ENCODE measurements at places on chromosomes 4 and X. TPM values are rescaled to one million over a fixed set of nuclear protein-coding genes. Genes with fewer than 3 reads are reported as not detected.
A peak's percentile ranks its signal among the peaks of the same experiment; 100 is the strongest.

The BST1 gene
- total RNA-seq: 5.3 TPM

The TLL1 gene
- total RNA-seq: 4.9 TPM

DNA sequence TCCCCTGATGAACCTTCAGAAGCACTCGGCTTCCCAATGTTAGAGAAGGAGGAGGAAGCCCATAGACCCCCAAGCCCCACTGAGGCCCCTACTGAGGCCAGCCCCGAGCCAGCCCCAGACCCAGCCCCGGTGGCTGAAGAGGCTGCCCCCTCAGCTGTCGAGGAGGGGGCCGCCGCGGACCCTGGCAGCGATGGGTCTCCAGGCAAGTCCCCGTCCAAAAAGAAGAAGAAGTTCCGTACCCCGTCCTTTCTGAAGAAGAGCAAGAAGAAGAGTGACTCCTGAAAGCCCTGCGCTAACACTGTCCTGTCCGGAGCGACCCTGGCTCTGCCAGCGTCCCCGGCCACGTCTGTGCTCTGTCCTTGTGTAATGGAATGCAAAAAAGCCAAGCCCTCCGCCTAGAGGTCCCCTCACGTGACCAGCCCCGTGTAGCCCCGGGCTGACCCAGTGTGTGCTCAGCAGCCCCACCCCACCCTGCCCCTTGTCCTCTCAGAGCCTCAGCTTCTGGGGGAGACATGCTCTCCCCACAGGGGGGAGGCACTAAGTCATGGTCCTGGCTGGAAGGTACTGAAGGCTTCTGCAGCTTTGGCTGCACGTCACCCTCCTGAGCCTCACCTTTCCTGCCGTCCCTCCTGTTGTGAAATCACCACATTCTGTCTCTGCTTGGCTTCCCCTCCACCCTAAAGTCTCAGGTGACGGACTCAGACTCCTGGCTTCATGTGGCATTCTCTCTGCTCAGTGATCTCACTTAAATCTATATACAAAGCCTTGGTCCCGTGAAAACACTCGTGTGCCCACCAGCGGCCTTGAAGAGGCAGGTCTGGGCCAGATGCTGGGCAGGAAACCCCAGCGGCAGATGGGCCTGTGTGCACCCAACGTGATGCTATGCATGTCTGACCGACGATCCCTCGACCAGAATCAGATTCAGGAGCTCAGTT lies 34.7 kb downstream of the NOP14 start:
- no peak for DNase-seq
- H3K27me3 ChIP-seq: no peaks in the 10 kb centered on the region
- H3K27ac ChIP-seq: no peak overlapping the region
- H3K4me3 ChIP-seq: no peak overlapping the region
- peaks cover 25% of the 10 kb centered on the region for H3K4me1 ChIP-seq
- H3K36me3 ChIP-seq: peaks cover 19% of the 10 kb centered on the region

DNA sequence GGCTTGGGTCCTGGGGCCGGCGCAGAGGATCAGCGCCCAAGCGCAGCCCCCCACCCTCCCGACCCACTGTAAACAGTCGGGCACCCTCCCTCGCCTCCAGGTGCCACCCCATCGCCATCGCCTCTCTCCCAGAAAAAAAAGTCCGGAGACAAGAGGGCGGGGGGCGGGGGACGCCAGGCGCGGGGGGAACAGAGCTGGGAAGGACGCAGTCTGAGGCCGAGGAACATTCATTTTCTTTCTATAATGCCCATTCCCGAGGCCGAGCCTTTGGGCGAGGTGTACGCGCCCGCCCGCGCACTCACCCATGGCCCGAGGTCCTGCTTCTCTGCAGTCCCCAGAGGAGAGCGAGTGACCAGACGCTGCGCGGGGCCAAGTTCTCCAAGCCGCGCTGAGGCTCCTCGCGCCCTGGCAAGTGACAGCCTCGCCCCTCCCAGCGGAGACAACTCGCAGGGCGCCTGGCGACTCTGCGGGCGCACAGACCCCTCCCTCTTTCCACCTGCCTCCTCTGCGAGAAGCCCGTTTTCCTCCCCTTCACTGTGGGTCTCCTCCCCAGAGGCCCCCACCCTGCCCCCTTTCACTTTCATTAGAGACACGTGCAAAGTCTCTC lies 63.5 kb upstream of the WDR17 start:
- H3K27me3 ChIP-seq: no peaks in the 10 kb centered on the region
- no peaks in the 10 kb centered on the region for H3K4me1 ChIP-seq

GRCh38 chr4:42344749-42345148 lies 52.5 kb upstream of the SHISA3 start:
- no peak for DNase-seq
- no peak overlapping the region for H3K4me3 ChIP-seq
- H3K4me1 ChIP-seq: no peaks in the 10 kb centered on the region
- H3K27ac ChIP-seq: no peak overlapping the region

- no peaks in the 10 kb centered on the region for H3K4me1 ChIP-seq
- no peaks in the 10 kb centered on the region for H3K36me3 ChIP-seq
- no peak for DNase-seq
- no peaks in the 10 kb centered on the region for H3K27me3 ChIP-seq
- no peak overlapping the region for H3K4me3 ChIP-seq
These were observed 146.5 kb downstream of the RBM47 start for GRCh38 chr4:40482985-40483647.

DNA sequence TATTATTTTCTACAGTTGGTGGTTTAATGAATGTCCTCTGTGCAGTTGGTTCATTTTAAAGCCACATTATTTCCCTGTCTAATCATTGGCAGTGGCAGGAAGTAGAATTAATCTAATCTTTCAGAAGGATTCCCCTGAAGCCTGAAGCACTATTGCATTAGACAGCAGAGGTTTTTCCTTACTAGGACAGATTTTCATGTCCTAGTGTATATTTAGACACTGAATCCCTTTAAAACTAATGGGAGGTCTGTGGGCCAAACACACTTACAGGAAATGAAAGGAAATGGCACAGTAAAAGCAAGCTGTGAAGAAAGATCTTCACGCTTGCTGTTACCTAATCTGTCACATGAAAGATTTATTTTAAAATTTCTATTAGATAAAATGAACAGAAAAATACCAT lies 165.2 kb downstream of the SLC39A8 start:
- no peaks in the 10 kb centered on the region for H3K4me1 ChIP-seq
- no peak overlapping the region for H3K27ac ChIP-seq
- H3K36me3 ChIP-seq: no peaks in the 10 kb centered on the region
- H3K27me3 ChIP-seq: no peaks in the 10 kb centered on the region
- DNase-seq: no peak
- H3K4me3 ChIP-seq: no peak overlapping the region

DNA sequence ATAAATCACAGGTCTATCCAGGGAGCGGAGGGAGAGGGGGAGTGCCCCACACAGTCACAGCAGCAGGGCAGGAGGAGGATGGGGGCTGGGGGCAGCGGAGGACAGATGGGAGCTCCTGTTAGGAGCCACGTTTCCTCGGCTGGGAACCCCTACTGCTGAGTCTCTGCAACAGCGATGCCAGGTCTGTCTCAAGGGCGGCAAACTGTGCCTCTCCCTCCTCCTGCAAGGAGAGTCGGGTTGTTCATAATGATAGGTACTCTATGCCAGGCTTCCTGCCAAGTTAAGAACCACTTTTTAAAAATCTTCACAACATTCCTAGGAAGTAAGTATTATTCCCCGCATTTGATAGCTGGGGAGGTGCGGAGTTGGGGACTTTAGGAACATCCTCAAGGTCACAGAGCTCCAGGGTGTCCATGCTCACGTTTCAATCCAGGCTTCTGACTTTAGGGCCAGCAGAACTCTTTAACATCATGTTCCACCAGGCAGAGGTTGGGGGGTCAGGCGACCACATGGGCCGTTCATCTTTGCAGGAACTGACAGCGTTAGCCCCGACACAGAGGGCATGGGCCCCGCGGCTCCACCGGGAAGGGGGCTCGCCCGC lies 98.3 kb upstream of the MAML3 start:
- H3K4me1 ChIP-seq: peaks cover 43% of the 10 kb centered on the region
- no peaks in the 10 kb centered on the region for H3K27me3 ChIP-seq
- DNase-seq: peak; percentile 75
- H3K27ac ChIP-seq: peak overlapping the region; percentile 92
- H3K36me3 ChIP-seq: no peaks in the 10 kb centered on the region

DNA sequence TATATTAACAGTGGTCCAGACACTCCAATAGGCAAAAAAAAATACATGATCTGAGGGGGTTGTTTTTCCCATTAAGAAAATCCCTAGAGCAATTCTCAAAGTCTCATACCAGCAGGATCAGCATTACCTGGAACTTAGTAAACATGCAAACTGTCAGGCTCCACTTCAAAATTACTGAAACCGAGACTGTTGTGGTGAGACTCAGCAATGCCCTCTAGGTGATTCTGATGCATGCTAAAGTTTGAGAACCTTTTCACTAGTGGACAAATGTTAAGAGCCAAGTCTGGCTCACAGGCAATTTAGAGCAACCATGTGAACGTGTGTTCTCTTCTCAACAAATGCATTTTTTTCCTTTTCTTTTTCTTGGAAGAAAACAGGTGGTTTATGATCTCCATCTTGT lies 30.2 kb downstream of the NEK1 start:
- H3K4me1 ChIP-seq: peaks cover 8% of the 10 kb centered on the region
- H3K36me3 ChIP-seq: peaks cover 6% of the 10 kb centered on the region
- H3K4me3 ChIP-seq: no peak overlapping the region
- H3K27me3 ChIP-seq: no peaks in the 10 kb centered on the region
- no peak overlapping the region for H3K27ac ChIP-seq
- no peak for DNase-seq

DNA sequence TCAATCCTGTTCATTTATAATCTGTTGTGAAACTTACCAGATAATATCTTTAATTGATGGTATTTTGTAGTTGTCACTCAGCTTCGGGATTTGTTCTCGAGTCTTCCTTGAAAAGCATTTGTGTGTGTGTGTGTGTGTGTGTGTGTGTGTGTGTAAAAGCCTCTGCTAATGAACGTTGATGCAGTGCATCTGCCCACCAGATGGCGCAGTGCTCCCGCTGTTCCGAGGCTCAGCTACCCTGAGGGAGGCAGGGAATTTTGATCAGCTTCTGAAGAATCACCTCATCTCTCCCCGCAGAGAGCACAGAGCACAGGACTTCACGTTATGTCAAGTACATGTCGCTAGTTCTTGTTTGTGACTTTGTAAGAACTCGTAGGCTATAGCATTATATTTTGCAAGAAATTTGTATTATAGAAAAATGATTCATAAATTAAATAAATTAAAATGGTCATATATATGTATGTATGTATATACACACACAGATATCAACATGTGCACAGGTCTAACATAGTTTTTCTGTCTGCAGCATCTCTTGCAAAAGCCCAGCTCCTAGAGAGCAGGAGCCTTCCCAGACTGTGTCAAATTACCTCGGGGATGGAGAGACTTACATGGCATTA lies 316.7 kb upstream of the IGFBP7 start:
- no peaks in the 10 kb centered on the region for H3K36me3 ChIP-seq
- H3K27ac ChIP-seq: no peak overlapping the region
- H3K27me3 ChIP-seq: no peaks in the 10 kb centered on the region
- DNase-seq: no peak

DNA sequence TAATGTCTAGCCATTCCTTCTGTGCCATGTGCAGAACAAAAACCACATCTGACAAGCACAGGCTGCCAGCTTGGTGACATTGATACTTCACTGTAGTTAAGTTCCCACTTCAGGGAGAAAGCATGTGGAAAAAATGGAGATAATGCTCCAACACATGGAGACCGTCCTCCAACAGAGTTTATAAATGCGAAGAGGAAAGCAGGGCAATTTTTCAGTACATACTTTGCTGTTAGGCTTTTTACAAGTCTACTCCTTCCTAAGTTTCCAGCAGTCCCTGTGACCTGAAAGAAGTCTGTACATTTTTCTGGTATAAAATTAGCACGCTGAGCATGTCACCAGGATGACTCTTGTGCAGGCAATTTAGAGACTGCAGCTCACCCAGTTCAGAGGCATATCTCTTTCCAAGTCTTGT lies 766.9 kb upstream of the IGFBP7 start:
- no peaks in the 10 kb centered on the region for H3K27me3 ChIP-seq
- H3K27ac ChIP-seq: no peak overlapping the region
- no peak for DNase-seq

DNA sequence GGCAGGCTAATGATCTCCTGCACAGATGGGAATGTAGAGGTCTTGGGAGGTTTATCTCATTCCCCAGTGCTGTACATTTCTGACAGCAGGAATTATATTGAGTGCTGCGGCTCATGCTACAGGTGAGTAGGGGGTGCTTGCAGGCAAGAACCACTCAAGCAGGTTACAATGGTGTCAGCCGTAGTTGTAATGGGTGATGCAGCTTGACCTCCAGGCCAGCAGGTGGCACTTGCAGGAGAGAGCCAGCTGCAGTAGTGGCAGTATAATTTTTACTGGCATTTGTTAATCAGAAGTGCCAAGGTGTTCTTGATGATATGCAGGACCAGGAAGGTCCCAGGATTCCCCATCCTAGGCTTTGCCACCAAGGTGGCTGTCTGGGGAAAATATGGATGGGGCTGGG lies 759.6 kb upstream of the NDST4 start:
- H3K36me3 ChIP-seq: no peaks in the 10 kb centered on the region
- H3K27ac ChIP-seq: no peak overlapping the region
- DNase-seq: no peak
- H3K4me1 ChIP-seq: no peaks in the 10 kb centered on the region

DNA sequence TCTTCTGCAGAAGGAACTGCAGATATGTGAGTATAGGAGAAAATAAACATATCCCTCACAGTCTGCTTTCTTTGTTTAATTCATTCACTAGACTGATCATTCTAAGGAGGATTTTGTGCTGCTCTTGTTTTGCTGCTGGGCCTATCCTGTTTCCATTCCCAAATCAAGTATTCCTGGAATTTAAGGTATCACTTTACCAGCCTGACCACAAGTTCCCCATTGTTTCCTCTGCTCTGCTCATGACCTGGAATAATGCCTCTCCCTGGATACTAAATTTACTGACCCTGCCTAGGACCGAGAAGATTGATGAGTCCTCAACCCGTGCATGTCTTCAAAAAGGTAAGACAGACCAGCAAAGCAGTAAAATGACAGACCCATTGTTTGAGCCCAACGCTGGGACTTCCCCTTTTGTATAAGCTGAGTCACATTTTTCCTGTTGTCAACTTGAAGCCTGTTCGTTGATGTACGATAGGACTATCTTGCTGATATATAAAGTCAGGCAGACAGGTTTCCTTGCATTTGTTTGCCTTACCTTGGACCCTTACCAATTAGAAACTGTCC lies 85.5 kb upstream of the TET2 start:
- H3K4me3 ChIP-seq: no peak overlapping the region
- no peaks in the 10 kb centered on the region for H3K4me1 ChIP-seq
- no peak for DNase-seq
- no peaks in the 10 kb centered on the region for H3K27me3 ChIP-seq

DNA sequence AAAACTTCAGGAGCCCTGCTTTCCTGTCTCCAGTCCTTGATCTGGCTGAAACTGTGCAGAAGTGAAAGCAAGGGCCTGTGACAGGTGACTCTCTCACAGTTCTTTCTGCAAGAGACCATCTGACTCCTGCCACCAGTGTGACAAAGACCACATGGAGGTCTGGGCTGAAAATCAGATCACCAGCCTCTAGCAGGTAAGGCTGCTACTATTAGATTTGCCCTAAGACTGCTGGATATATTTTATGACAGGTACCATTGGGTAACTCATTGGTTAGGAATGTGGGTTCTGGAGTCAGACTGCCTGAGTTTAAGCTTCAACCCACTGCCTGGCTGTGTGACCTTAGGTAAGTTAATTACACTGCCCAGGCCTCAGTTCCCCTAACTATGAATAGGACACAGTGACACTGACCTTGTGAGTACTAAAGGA lies 163.3 kb upstream of the SLC7A11 start:
- no peaks in the 10 kb centered on the region for H3K27me3 ChIP-seq
- no peaks in the 10 kb centered on the region for H3K36me3 ChIP-seq
- DNase-seq: no peak
- peaks cover 16% of the 10 kb centered on the region for H3K4me1 ChIP-seq
- H3K27ac ChIP-seq: no peak overlapping the region
